ENCODE measurements at places on chromosomes 13 and 19. TPM values are rescaled to one million over a fixed set of nuclear protein-coding genes. Genes with fewer than 3 reads are reported as not detected.

DNA sequence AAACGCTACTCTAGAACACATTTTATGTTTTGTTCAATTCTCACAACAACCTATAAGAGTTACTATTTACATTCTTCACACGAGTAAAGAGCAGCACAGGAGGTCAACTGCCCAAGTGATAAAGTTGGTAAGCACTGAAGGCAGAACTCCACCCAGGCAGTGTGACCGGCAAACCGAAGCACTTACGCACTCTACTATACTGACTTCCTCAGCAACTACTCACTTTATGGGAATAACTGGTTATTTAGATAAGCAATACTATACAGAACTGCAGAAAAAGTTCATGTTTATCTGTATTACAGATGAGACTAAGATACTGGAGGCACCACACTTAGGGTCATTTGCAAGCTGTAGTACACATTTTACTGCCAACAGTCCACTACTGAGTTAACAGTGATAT is 28.8 kb downstream of the FOXO1 start:
- no peak for DNase-seq

DNA sequence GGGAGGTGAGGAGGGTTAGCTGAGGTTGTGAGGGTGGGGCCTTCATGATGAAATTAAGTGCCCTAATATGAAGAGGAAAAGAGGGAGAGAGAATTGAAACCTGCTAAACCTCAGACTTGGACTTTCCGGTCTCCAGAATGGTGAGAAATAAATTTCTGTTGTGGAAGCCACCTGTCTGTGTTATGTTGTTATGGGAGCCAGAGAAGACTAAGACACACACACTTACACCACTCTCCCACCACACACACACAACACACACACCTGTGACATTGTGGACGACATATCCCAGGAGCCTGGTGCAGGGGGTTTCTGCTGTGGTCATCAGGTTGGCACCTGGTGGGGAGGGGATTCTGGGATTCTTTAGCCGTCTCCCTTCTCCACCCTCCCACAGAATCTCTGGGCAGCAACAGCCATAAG is 14.0 kb downstream of the KLK4 start:
- no peak for DNase-seq

GRCh38 chr19:5188548-5189317 is 151.9 kb downstream of the PTPRS start:
- DNase-seq, result no peak

The AP3D1 gene
- total RNA-seq, result 133 TPM

GRCh38 chr19:46975925-46976782 is 43.5 kb upstream of the NPAS1 start:
- no peak for DNase-seq
